Fibroblast of the aortic adventitia (primary cell): ENCODE measurements at places on chromosomes 12 and 14. TPM values are rescaled to one million over a fixed set of nuclear protein-coding genes. Genes with fewer than 3 reads are reported as not detected.
A peak's percentile ranks its signal among the peaks of the same experiment; 100 is the strongest.

- DNase-seq = no peak
These were observed 392.7 kb downstream of the RPS29 start for GRCh38 chr14:49193332-49194065.

DNA sequence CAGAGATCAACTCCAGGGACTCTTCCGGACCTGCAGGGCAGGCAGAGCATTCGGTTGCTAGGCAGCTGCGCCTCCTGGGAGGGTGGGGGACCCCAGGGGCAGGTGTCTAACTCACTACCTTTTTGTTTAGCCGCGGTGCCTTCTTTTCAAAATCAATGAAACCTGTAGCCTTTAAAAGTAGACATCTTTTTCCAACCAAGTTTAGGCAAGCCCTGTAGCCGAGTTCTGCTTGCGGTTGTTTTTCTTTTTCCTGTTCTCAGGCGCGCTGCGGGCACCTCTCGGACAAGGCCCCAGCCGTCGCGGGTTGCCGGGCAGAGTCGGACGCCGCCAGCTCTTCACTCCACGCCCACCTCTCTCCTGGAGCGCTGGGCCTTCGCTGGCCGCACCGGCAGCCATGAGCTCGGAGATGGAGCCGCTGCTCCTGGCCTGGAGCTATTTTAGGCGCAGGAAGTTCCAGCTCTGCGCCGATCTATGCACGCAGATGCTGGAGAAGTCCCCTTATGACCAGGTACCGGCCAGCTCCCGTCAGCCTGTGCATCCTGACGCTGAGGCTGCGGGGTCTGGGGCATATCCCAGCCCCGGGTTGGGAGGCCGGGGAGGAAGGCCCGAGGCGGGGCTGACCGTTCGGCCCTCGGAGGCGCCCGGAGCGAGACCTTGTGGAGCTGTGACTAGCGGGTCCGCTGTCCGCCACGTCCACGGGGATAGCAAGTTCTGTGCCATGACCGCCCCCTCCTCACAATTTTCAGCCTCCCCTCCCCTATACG lies at the start of gene TTC8:
TSS of gene TTC8 (plus strand) at position 338 of the 764 bp plus-strand sequence. CDS start at position 395, 57 bp downstream.
- DNase-seq = peak; percentile 90

DNA sequence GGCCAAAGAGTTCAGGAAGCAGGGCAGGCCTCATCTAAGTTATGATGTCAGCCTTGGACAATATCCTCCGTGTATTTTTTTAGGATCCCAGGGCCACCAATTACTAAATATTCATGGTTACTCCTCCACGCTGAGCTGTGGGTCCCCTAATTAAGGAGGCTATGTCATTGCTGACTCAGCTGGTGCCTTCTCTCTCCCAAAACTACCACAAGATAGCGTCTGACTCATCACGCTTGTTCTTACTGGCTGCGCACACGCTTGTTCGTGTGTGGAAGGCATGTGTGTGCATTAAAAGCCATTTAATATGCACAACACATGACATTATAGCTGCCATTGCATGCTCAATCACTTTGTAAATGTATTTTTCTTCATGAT lies 78.3 kb downstream of the GSC start:
- DNase-seq = peak; percentile 31

- DNase-seq = no peak
These were observed 10.4 kb downstream of the LTBR start for GRCh38 chr12:6394398-6394797.

DNA sequence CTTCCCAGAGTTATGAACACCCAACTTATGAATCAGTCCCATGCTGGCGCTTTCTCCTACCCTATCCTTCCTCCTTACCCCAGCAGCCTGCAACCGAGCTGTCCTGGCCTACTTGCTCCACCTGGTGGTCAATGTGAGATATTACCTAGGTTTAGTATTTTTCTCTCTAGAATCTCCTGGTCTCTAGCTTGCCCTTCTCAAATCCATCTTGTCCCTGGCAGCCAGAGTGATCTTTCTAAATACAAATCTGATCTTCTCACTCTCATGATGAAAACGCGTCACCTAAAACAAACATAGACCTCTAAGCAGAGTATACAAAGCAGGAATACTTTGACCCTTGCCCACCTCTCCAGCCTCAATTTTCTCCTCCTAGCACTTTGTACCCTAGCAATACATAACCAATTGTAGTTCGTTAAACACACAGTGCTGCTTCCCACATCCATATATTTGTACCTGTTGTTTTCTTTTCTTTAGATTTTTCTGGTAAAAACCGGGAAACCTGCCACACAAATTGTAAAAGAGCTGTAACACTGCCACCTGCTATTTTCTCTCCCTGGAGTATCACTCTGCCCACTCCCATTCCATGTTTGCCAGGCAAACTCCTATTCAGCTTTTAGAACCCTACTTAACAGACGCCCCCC lies 20.0 kb upstream of the TCP11L2 start:
- DNase-seq = peak; percentile 72

GRCh38 chr14:25843481-25844470 lies 754.1 kb downstream of the NOVA1 start:
- DNase-seq = no peak

The CNTN1 gene
- total RNA-seq = 0.27 and 0.33 TPM in 2 replicates

The ALDH1L2 gene
- total RNA-seq = 41.5 and 79.1 TPM in 2 replicates

The ZNF385A gene
- 0.99 and 1.6 TPM in 2 replicates for total RNA-seq

The HPD gene
- 1.1 and 1.8 TPM in 2 replicates for total RNA-seq

The NINJ2 gene
- 0.45 TPM in 1 of 2 replicates, not detected in the other for total RNA-seq

The CCDC196 gene
- not detected in 2 replicates for total RNA-seq

The AICDA gene
- not detected in 2 replicates for total RNA-seq

The SMCO2 gene
- not detected in 2 replicates for total RNA-seq

The ENO2 gene
- total RNA-seq = 8.7 and 12.7 TPM in 2 replicates

The TGM1 gene
- total RNA-seq = 0.36 and 6.1 TPM in 2 replicates
